ENCODE measurements at places on chromosomes 7 and 10.

GRCh38 chr7:80729591-80730320, 91.3 kb downstream of the CD36 start:
- DNase-seq: peak; percentile 95

DNA sequence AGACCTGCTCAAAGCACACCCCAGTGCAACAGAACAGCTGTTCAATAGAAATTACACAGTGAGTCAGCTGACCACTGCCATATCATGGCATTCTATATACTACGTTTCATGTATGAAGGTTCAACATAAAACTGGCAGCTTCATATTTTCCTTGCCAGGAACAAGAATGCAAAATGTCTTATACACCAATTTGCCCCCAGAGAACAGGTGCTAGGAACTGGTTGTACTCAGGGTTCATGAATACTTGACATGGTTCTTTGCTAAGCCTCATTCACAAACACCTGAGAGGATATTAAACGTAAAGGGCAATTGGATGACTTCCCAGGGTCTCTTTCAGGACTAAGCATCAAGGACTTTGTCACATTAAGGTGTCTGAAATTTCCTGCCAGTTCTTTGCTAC, 6.9 kb downstream of the MYOF start:
- DNase-seq: no peak

- peak; percentile 43 for DNase-seq
These were observed 91.1 kb downstream of the CH25H start for GRCh38 chr10:89115876-89116627.

GRCh38 chr7:8590791-8591190, 157.4 kb downstream of the NXPH1 start:
- DNase-seq: no peak

DNA sequence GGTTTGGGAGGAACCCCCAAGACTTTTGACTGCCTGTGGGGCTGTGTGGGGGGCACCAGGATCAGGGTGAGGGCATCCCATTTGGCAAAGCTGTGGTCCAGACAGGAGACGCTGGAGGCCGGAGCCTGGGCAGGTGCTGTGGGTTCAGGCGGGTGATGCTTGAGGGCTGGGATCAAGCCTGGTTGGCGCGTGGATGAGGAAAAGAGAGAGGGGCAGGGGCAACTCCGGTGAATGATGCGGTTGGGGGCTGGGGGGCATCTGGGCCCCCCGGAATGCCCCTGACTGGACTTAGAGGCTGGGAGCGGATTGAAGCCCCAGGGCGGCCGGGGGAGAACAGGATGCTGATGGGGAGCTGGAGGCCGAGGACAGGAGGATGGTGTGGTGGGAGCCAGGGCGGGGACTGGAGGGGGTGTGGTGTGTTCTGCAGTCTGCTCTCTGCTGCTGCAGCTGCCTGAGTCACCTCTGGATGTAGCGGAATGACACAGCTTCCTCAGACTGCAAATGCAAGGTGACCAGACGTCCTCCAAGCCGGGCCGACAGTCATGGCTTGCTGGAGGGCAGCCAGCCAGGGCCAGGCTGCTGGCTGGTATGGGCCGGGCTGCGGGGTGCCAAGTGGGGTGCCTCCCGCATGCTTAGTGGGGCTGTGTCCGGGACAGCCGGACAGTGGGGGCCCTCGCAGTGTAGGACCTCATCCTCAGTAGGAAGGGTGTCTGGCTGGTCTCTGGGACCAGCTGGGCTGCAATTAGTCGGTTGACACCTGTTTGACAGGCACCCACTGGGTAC, 3.2 kb downstream of the MAFK start:
- peak; percentile 61 for DNase-seq

DNA sequence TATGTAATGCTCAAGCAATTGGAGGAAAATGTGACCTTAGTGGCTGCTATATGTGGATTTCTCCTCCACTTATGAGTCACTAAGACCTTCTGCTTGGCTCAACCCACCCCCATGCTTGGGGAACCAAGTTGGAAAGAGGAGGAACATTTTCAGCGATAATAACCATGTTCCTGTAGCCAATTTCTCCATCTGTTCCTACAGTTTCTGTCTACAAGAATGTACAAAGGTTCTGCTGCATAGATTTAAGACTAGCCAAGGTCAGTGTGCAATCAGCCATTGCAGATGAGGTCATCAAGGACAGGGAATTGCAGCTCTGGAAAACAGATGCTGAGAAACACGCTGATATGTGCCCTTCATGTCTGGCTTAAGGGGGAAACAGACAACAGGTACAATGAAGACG, 5.6 kb upstream of the NRCAM start:
- DNase-seq: peak; percentile 70

- DNase-seq: no peak
These were observed 62.0 kb upstream of the SORCS3 start for GRCh38 chr10:104579136-104579535.

GRCh38 chr10:21318540-21319167, 206.8 kb downstream of the SKIDA1 start:
- peak; percentile 57 for DNase-seq

GRCh38 chr10:50604809-50605208, 18.9 kb downstream of the SGMS1 start:
- no peak for DNase-seq

DNA sequence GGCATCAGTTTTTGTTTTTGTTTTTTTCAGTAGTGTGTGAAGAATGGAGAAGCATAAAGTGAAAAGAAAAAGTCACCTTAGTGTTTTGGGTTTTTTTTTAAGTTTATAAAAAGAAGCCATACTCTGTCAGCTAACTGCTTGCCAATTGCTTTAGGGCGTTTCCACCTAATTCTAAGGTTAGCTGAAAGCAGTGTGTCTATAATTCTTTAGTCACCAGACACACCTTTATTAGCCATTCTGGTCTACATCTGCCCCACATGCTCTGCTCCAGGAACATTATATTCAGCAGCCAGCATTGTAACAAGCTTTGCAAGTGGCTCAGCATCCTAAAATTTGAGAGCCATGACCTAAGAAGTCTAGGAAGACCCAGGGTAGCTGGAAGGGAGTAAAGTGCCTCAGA, 14.1 kb upstream of the SLC16A12 start:
- no peak for DNase-seq

GRCh38 chr10:31319602-31320549, 860 bp downstream of the ZEB1 start:
- DNase-seq: peak; percentile 67

- DNase-seq: no peak
These were observed 294.9 kb downstream of the FGFR2 start for GRCh38 chr10:121303287-121303890.

GRCh38 chr10:130747946-130748345, 563.6 kb downstream of the TCERG1L start:
- no peak for DNase-seq

GRCh38 chr7:77353407-77353721, 62.8 kb downstream of the GSAP start:
- DNase-seq: no peak

DNA sequence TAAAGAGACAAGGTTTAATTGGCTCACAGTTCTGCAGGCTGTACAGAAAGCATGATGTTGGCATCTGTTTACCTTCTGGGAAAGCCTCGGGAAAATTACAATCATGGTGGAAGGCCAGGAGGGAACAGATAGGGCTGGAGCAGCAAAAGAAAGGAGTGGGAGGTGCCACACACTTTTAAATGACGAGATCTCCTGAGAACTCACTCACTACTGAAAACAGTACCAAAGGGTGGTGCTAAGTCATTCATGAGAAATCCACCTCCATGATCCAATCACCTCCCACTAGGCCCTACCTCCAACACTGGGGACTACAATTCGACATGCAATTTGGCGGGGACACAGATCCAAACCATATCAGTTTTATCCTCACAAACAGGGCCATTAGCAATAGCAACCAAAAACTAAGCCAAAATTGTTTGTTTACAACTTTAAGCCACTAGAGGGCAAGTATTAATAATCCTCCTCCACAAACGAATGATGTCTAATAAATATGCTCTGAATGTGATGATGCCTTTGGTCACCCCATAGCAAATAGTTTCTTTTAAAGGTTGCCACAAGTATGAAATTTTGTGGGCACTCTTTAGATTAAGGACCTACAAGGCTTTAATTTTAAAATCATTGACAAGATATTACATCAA, 129.2 kb upstream of the NRBF2 start:
- no peak for DNase-seq

DNA sequence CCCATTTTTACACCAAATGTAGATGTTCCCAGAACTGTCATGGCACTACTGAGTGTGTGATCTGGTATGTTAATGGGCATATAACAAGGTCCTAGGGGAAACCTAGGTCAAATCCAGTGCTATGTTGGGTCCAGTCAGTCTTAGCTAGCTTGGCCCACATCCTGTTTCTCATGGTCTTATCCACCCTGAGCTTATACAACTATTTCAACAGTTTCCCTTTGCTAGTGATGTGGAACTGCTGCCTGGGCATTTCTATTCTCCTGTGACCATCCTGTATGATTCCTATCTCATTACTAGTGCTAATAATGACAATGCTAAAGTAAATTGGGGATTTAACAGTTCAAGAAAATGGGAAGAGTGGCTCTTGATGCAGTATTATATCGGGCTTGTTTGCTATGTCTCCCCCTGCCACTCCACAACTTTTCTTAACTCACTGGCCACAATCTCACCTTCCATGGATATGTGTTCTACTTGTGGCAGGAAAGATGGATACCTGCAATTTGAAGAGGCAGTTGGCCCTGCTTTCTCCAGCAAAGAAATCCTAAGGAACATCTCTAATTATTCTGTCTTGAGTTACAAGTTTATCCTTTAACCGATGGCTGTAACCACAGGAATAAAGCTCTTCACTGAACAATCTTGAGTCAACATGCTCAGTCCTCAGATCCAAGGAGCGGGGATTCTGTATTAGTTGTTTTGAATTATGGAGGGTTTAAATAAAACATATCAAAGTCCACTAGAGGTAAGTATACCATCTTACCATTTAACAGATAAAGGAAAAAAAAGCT, 707.8 kb downstream of the XPNPEP1 start:
- no peak for DNase-seq

- DNase-seq: no peak
These were observed 137.2 kb upstream of the PCBD1 start for GRCh38 chr10:71025535-71025934.

DNA sequence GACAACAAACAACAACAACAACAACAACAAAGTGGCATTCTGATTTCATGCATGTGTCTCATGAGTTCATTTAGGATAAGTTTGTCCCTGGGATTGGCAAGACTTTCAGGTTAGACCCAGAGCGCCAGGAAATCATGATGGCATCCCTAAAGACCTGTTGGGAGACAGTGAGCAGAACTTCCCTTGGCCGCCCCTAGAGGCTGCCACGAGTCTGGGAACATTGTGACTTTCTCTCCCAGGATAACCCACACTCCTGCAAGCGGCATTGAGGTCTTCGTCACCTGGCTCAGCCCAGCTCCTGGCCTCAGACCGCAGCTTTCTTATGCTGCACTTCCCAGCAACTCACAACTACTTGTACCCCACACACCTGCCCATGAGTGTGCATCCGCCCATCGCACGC, 80.5 kb upstream of the RNF32 start:
- DNase-seq: no peak
